Foreskin fibroblast (primary cell): ENCODE measurements at places on chromosomes 1 and 21.

DNA sequence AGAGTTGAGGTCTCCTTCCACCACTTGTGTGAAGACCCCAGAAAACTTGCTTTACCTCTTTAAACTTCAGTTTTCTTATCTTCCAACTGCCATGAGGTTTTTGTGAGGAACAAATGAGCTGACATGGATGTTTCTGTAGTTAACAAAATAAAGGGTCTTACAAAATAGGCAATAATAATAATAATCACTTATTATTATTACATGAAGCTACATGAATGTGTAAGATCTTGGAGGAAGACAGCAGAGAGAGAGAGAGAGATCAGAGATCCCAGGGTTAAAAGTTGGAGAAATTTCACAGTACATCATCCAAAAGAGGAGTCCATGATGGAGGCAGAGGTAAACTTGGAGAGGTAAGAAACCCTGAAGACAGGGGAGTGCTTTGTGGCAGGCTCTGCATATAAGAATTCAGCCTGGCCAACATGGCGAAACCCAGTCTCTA is 10.7 kb downstream of the RCC1 start:
- DNase-seq = peak; percentile 31

DNA sequence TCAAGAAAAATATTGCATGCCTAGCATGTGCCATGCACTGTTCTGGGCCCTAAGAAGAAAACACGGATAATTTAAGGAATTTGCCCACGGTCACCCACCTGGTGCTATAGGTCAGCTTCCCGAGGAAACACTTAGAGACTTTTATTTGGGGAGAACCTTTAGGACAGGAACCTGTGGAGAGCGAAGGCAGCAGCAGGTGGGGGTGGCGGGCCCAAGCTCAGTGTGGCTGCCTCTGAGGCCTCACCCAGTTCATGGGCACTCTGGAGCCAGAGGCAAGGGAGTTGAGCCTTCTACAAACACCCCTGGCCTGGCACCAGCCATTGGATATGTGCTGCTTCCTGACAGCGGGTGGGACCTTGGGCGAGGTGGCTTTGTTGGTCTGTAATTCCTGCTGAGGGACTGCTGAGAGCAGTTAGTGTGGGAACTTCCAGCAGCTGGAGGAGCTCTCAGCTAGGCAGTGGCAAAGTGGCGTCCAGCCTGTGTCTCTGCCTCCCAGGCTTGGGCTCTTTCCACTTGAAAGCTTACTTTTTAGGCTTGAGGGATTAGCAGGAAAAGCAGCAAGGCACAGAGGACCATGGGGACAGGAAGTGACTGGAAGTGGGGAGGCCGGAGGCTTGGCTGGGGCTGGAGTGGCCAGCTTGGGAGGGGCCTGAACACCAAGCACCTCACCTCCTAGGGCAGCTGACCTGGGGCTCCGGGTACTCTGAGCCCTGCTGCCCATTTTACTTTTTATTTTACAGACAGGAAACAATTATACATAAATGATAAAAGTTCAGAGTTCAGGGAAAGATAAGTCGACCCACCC is 19.1 kb downstream of the MRPL37 start:
- no peak for DNase-seq

- no peak for DNase-seq
These were observed 27.6 kb downstream of the ZNF496 start for GRCh38 chr1:247304031-247304430.

GRCh38 chr1:89254658-89255287 is 17.9 kb downstream of the GBP5 start:
- no peak for DNase-seq

GRCh38 chr21:42027085-42027821 is 17.1 kb upstream of the ZBTB21 start:
- DNase-seq = no peak

DNA sequence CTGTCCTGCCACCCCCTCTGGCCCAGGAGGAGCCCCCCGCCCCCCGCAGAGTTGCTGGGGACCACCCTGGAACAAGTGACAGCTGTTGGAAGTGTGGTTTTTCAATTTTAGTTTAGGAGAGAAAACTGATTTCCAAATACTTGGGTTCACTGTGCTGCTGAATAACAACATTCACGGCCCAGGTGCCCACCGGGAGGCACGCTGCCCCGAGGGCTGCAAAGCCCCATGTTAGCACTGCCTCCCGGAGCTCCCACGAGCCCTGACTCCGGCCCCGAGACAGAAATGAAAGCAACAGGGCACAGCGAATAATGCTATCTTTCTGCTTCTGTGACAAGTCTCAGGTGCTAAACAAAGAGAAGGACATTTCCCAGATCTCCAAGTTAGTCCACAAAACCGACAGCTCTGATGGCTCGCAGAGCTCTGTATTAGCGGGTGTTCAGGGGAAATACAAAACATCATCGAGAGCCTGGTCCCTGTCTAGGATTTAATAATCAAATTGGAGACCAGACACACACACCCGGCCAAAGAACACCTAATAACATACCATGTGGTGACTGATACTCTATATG is 451.5 kb downstream of the KIF26B start:
- DNase-seq = no peak

- DNase-seq = peak; percentile 45
These were observed 118.4 kb upstream of the L1TD1 start for GRCh38 chr1:62076286-62076685.

DNA sequence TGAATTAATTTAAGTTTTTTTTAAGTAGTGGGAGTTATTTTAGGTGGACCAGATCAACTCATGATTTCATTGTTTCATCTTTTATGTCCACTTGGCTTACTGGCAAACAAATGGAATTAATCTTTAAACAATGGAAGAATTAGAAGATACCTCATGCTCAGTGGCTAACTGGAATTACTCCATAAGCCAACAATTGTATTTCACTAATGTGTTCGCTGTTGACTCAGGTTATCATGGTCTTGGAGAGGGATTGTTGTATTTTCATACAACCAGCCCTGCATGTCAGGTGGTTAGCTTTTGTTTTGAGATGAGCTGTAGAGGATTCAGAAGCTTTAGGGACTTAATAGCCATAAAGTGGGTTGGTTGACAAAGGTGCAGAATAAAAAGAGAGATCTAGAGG is 57.2 kb upstream of the HMCN1 start:
- no peak for DNase-seq

DNA sequence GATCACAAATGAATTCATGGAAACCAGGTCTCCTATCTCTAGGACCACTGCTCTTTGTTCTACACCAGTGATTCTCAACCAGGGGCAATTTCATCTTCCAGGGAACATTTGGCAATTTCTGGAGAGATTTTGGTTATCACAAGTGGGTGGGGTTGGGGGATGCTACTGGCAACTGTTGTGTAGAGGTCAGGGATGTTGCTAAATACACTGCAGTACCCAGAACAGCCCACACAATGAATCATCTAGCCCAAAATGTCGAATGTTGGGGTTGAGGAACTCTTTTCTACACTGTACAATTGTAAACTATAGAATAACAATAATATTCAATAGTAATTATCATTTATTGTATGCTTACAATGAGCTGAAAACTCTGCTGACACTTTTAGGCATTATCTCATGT is 55.7 kb upstream of the UBE2U start:
- no peak for DNase-seq

GRCh38 chr1:175893192-175893591 is 149.8 kb upstream of the TNR start:
- DNase-seq = no peak

GRCh38 chr1:77794550-77794949 is 15.1 kb downstream of the MIGA1 start:
- DNase-seq = no peak

- peak; percentile 40 for DNase-seq
These were observed 357.0 kb upstream of the PTBP2 start for GRCh38 chr1:96364576-96364975.

GRCh38 chr1:239417986-239418640 is 31.7 kb downstream of the CHRM3 start:
- no peak for DNase-seq

DNA sequence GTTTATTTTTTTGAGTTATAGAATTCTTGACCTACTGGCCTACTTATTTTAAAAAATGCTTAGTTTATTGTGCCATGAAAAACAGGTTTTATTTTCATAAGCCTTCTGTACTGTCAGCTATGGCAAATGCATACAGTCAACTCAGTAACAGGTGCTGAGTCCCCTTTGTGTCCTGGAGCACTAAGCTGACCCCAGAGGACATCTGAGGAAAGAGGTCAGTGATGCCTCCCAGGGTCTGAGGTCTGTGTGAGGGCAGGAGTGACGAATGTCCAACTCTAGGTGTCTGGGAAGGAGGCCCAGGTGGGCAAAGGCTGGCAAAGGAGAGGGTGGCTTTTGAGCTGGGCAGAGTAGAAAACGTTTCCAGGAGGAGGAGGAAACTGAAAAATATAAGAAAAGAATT is 7.8 kb upstream of the TMEM201 start:
- no peak for DNase-seq

GRCh38 chr21:32795376-32795775 is 23.8 kb upstream of the PAXBP1 start:
- DNase-seq = no peak

GRCh38 chr1:199619223-199619622 is 408.3 kb upstream of the NR5A2 start:
- DNase-seq = no peak

GRCh38 chr1:152926091-152926490 is 17.7 kb downstream of the IVL start:
- DNase-seq = peak; percentile 28

- DNase-seq = no peak
These were observed 78.1 kb downstream of the KCNJ15 start for GRCh38 chr21:38334866-38335265.

GRCh38 chr1:232183802-232184201 is 446.1 kb downstream of the SIPA1L2 start:
- DNase-seq = no peak

- peak; percentile 66 for DNase-seq
These were observed 200.0 kb downstream of the MATN1 start for GRCh38 chr1:30523055-30524020.

DNA sequence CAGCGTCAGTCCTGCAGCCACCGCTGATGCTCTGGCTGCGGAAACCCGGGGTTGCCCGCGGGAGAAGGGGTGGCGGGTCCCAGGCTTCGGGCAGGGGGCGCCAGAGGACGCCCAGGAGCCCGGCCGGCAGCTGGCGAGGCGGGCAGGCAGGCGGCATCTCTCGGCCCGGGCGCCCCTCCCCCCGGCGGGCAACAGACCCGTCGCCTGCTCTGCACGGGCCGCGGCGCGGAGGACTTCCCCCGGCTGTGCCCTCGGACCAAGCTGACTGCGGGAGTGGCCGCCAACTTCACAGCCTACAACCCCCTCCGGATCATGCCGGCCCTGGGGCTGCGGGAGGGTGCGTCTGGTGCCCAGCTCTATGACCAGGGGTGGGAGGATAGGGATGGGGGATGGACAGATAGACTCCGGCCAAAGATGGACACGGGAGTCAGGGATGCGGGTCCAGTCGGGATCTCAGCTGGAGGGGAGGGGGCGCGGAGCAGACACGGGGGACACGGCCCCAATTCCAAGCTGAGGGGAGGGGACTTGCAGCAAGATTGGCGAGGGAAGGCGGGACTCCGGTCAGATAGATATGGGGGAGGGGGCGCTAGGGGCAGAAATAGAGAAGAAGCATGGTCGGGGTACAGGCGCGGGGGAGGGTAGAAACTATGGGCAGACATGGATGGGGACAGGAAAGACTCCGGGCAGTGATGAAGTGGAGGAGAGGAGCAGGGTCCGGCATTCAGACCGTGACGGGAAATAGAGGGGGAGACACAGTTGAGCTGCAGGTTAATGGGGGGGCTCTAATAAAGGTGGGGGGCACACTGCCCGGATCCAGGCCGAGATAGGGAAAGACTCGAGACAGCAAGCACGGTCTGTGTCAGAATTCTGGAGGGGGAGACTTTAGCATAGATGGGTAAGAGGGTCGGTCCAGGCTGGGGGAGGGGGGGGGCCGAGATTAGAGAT is 1.1 kb downstream of the ADGRB2 start:
- peak; percentile 84 for DNase-seq

DNA sequence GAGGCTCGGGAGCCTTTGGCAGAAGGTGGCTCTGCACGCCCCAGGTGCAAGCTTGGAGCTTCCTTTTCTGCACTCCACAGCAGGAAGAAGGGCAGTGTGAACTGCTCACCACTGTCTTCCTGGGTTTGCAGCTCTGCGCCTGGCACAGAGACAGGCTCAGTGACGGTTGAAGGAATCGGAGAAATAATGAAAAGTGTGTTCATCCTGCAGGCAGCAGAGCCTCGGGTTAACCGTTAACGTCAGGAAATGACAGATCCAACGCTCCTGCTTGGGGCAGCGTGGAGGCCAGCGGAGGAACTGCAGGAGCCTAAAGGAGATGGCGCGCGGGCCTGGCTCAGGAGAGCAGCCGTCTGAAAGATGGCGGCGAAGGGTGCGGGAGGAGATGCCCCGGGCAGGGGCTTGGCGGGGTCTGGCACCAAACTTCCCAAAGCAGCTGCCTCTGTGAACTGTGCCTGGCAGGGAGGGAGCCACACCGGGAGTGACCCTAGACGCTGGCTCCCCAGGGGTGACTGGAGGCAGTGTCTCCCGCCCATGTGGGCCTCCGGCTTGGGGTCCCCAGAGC is 10.9 kb upstream of the SAMD11 start:
- DNase-seq = no peak

DNA sequence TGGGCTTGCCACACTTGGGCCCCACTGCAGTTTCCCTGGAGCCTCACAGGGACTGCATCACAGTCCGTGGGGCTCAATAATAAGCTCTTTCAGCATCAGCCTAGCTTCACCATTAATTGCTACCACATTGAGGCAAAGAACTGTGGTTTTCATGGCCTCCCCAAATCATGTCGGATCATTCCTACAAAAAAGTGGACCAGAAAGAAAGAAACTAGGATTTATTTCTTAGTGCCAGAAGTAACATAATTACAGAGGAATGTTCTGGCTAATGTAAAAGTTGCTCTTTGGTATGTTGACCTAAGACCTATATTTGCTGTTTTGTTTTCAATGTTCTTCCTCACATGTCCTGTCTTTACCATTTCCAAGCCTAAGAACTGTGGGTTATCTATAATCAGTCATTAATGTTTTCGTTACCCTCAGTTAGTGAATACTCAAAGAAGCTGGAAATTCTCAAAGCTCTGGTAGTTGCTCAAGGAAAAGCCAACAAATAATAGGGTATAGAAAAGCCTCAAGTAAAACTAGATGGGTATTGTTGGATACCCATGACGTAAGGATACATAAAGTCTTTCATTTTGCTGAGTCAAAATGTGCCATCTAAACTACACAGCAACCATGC is 173.9 kb downstream of the LTN1 start:
- DNase-seq = no peak

DNA sequence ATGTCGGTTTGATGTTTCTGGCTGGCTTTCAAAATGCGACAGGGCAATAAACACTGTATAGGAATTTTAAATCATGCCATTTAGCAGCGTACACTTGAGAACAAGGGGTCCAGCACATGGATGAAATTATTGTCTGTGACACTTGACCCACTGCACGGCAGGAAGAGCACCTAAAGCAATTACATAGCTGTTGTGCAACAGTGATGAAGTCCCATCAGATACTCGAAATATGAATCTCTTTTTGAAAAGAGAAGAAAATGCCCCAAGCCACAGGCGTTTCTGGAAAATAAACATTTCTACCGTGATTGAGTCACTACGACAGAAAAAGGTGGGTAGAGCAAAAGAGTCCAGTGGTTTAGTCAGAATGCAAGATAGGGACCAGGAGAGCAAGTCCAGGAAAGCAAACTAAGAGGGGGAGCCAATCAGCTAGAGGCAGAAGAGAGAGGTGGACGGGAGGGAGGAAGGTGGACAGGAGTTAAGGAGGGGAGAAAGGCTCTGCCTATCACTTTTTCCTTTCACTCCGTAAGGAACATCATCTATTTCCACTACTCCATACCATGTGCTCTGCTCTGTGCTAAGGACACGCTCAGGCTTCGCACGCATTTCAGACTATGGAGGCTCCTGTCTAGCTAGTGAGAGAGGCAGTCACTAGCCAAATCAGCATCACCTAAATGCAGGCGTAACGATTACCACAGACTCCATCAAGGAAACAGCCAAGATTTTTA is 6.4 kb downstream of the DSCAM start:
- no peak for DNase-seq

GRCh38 chr1:94708299-94708685 is 111.9 kb upstream of the SLC44A3 start:
- no peak for DNase-seq
